Brain pericyte (primary cell): ENCODE measurements at places on chromosomes 5 and 9.

- DNase-seq = no peak
Observed at GRCh38 chr5:130135506-130135905, 231.2 kb downstream of the CHSY3 start.

DNA sequence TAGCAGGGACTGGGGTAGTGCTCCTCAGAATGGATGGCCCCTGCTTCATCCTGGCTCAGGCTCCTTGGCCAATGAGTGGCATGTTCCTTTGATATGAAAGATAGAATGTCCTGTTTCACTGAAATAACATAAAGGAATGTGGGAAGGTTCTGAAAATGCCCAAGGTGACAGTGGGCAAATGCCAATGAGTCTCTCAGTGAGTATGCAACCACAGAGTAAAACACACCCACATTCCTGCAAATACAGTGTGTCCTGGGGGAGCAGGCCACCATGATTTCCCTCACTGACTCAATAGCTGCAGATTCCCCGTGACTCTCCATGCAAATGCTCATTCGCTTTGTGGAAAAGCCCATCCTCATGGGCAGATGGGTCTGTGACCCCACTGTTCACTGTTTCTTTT lies 36.4 kb downstream of the ZNF366 start:
- no peak for DNase-seq

DNA sequence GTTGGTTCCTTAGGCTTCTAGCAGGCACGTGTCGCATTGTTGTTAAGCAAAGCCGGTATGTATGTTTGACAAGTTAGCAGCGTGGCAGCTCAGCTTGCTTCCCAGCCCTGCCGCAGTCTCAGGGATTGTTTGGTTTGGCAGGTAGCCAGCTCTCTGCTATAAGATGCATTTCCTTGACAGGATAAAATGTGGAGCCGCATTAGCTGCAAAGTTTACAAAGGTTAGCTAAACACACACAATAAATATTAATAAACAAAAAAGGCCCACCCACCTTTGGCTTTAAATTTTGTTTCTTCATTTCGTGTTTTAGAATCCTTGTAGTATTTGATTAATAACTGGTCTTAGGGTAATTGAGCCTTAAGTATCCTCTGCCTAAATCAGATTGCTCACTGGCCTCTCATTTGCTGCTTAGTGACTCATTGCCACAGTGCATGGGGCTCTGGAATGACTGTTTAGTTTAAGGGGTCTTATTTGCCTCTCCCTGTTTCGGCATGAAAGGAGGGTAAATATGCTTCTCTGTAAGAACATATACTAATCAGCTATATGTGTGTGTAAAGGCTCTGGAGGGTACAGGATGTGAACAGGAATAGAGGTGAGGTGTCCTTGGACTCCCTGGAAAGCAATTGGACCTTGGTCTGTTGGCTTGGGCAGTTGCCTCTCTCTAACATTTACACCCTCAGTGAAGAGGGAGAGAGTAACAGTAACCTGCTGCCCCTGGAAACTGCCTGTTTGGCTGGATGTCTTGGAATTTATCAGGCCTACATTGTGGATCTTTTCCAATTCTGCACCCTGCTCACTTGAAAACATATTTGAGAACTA lies 122.0 kb downstream of the GDNF start:
- DNase-seq = peak; percentile 70

DNA sequence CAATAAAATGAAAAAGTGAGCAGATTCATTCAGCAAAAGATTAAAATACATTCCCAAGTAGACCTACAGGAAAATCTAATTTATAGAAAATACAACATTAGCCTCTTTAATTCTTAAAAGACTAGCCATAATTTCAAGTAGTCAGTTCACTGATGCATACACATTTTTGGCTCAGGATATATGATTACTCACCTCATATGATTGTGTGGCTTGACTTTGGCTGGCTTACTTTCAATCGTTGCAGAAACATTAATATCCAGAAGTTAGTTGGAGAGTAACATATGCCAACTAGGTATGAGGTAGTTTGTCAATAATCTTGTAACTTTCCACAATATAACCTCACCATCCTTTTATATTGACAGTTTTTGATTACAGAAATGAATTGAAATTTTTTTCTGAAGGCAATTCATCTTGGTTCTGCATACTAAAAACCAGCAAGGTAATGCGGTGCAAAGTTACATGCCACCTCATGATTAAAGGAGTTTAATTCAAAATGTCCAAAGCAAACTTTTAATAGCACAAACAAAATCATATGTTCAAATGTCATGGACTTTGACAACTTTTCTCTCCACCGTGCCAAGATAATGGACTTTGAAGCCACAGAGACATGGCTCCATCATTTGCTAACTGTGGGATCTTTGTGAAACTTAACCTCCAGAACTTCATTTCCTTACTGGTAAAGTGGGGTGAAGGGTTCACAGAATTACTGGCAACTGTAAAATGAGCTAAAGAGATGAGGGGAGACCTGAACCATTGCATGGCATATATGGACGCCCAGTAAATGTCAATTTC lies 76.6 kb upstream of the PAM start:
- no peak for DNase-seq
